Neural crest cell (in vitro differentiated cells): ENCODE measurements at places on chromosomes 5 and 9.

DNA sequence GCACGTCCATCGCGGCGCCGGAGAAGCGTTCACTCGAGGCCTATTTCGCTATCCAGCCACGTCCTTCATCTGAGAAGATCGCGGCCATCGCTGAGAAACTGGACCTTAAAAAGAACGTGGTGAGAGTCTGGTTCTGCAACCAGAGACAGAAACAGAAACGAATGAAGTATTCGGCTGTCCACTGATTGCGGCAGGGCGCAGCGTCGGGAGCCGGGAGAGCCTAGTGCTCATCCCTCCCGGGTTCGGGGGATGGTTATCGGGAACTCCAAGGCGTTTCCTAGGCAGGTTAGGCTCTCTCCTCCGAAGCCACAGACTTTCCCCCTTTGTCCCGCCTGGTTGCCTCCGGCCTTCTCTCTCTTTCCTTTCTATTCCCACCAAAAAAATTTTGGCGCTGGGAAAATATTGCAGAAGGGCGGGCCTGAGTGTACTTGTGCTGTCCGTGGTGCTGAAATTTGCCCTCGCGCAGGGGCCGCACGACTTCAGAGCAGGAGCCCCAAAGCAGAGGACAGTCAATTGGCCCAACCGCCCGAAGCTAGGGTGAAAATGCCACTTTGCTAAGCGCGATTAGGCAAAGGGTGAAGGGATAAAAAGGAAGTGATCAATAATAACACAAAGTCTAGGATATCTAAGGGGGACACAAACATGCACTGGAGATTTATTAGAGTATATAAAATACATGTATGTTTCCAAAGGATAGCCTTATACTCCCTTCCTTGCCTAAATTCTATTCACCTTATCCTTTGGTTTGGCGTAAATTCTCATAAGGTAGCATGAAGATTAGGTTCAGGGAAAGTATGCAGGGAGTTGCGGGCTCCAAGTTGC, 1.8 kb downstream of the POU4F3 start:
- peak; percentile 78 for DNase-seq

GRCh38 chr9:109953813-109954497, 174.0 kb downstream of the PALM2AKAP2 start:
- DNase-seq, result no peak

DNA sequence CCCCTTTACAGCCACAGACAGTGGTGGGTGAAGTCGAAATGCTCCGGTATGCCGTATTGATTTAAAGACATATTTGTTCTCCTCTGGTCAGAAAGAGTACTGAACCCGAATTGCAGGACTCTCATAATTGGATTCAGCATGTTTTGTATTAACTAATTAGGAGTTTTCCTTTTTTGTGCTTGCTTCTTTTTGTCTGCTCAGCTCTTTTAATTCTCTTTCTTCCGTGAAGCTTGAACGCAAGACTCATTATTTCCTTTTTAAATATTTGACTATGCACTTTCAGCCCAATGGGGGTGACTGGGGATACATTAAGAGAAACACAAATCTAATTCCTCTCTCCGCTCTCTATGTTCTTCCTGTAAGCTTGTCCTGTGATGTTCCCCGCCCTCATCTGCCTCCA, 246.6 kb upstream of the IRX2 start:
- no peak for DNase-seq

DNA sequence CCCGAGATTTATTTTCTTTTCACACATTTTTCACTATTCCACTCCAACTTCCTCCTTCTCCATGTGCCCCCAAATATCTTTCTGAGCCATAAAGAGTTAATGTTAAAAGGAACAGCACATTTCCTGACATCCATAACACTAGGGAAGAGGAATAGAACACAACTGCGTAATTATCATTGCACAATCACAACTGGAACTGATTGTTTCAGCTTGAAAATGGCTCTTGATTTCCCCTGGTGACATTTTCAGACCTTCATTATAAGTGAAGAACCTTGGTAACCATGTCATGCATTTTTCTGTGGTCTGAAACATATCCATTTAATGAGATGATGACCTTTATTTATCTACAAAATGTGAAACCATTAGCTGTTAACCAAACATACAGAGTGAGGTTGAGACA, 82.4 kb downstream of the PCSK1 start:
- no peak for DNase-seq

GRCh38 chr5:138258704-138259292, 15.6 kb downstream of the GFRA3 start:
- DNase-seq, result no peak

DNA sequence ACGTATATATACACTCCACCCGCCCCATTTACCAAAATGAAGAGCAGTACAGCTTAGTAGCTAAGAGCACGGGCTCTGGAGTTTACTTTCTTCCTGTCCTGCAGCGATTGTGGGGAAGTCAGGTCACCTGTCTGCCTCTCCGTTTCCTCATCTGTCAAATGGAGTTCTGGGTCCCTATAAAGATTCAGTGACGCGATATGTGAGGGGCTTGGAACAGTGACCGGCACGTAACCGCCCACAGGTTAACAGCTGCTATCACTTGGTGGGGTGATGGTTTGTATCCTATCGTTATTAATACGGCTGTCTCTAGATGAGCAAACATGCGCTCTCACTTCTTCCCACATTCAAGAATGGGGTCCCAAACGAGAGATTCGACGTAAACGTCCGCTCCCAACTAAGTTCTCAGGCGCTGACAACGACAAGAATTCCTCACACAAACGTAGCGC, 426 bp downstream of the FAM114A2 start:
- no peak for DNase-seq

- DNase-seq, result no peak
Measured at GRCh38 chr9:130766021-130766926, 68.8 kb upstream of the ABL1 start.

GRCh38 chr5:1666812-1667588, 132.6 kb downstream of the MRPL36 start:
- DNase-seq, result peak; percentile 95

GRCh38 chr5:44499381-44499780, 110.2 kb upstream of the FGF10 start:
- DNase-seq, result no peak

GRCh38 chr5:56314529-56314928, 81.4 kb upstream of the ANKRD55 start:
- DNase-seq, result no peak

DNA sequence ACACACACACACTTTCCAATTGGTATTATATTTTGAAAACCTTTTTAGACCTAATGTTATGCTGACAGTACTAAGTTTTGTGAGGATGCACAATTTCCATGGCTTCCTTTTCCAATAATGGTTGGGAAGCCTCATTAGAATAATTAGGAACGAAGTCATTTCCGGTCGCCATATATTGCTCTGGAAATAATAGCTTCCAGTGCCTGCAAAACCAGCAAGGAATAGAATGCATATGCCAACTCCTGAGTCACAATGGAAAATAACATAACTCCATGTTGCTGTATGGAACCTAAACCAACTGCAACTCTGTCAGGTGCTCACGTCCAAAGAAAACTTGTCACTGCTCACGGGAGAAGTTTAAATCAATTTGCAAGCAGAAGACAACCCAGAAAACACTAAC, 222.0 kb downstream of the EBF1 start:
- no peak for DNase-seq

GRCh38 chr9:93231121-93231694, 47.3 kb downstream of the WNK2 start:
- DNase-seq, result no peak

DNA sequence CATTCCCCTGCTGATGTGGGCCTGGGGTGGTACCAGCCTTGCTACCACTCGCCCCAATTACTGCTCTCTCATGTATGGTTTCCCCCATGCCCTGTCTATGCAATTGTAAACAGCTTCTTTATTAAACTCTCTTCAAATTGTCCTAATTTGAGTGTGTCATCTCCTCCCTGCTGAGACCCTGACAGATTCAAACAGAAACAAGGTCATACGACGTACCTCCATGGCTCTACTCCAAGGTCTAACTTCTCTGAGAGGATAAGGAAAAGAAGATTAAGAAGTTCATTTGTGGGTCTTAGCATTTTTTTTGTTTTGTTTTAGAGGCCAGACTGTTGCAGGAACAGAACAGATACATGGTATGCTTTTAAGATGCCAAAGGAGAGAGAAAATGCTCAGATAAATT, 38.0 kb downstream of the ABITRAM start:
- no peak for DNase-seq

DNA sequence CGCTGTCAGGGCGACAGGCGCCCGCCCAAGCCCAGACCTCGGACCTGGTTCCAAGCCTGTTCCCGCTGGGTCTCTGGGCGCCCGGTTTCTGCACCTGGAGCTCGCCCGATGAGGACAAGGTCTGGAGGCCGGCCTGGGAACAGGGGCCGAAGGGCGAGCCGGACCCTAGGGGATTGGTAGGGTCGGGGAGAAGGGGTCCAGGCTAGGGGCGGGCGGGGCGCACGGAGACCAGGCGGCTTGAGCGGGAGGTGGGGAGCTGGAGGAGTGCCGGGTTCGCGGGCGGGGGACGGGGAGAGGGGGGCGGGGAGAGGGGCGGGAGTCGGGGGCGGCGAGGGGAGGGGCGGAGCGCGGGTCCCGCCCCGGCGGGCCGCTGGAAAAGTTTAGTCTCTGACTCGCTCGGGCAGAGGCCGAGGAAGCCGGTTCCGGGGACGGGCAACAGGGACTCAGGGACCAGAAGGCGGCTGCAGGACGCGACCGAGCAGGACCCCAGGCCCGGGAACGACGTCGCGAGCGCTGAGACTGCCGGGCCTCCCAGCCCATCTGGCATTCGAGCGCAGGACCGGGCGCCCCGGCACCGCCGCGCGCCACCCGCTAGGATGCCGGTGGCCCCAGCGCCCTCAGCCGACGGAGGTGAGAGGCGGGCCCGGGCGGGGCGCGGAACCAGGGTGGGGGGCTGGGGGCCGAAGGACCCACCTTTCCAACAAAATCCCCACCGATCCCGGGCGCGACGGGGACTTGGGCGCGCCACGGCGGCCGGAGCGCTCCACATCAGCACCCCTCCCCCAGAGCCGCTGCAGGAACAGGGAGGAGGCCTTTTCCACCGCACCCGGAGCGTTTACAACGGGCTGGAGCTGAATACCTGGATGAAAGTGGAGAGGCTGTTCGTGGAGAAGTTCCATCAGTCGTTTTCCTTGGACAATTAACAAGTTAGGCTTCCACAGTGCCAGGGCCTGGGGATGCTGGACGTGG, at the start of gene S1PR3:
TSS of gene S1PR3 (plus strand) at position 403 of the 969 bp plus-strand sequence. CDS start 9,733 bp downstream, outside the sequence.
- peak; percentile 51 for DNase-seq

DNA sequence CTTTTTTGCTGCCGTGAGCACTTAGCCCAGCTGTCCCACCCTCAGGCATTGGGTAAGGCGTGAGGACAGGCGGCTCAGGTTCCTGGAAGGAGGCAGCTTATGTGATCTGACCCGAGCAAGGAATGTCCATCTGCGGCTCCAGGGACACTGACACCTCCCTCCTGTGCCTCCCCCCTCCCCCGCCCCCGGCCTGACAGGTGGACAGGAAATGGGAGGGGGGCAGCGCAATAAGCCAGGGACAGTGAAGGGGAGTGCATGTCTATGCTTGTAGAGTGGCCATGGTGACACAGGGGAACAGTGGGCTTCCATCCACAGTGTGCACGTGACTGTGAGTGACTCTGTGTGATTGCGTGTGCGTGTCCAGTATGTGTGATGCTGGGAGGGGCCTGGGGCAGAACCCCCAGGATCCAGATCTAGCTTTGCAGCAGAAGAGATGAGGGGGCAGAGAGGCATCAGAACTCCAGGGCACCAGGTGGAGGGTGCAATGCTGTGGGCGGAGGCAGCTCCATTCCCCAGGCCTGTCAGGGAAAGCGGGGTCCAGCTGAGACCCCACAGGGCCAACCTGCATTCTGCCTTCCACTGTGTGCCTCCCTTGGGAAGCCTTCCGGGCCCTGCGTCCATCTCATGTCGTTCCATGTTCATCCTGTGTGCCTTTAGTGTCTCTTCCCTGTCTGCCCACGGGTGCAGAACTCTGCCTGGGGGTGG, 30.5 kb downstream of the CNTFR start:
- DNase-seq, result no peak

- no peak for DNase-seq
Measured at GRCh38 chr5:98917433-98917832, 11.4 kb downstream of the CHD1 start.

DNA sequence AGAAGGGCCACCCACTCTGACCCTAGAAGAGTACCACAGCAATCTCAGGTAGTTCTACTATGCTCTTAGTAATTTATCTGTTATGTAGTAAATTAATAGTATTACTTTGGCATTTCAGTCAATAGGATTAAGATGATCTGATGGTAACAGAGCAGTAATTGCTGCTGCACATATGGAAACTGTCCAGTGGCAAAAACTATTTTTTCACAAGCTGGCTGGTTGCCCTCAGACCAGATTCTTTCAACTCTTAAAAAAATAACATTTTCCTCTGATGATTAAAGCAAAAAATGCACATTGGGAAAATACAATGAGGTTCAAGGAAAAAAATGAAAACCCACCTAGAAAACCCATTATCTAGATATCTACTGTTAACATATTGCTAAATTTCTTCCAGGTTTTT, 19.7 kb downstream of the GLRA1 start:
- DNase-seq, result no peak

DNA sequence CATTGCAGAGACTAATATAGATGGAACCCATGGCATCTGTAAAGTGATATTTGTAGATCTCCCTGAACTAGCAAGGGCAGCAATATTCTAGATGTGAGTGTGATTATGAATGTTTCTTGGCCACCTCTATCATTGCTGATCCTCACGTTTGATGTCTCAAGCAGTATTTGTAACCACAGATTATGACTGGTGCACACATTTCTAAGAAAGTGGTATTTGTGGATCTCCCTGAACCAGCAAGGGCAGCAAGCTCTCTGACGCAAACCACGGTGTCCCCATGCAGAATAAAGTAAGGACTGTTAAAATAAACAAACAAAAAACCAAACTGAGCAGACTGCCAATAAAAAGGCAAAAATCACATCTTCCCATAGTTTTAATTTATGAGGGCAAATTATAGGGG, 301.3 kb downstream of the CSNK1G3 start:
- DNase-seq, result no peak

- DNase-seq, result no peak
Measured at GRCh38 chr5:28408186-28408585, 1369.8 kb upstream of the CDH9 start.

DNA sequence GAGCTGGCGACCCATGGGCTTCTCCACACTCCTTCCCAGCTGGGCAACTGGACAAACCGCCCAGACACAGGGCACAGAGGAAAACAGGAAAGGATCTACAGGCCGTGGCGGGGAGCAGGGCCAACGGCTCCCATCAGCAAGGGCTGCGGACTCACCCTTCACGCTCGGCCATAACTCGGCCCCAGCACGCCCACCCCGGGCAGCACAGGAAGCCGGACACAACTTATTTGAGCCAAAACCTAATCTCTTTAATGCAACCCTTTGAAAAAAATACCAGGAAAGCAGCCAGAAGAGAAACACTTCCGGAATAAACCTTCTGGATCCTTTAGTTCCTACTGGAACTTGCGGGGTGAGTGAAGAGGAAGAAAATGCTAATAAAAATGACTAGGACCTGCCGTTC, 59.9 kb downstream of the VAV2 start:
- no peak for DNase-seq

- no peak for DNase-seq
Measured at GRCh38 chr5:2251298-2251697, 368.6 kb upstream of the IRX4 start.

- DNase-seq, result no peak
Measured at GRCh38 chr9:97480174-97480573, 21.3 kb upstream of the TMOD1 start.

- DNase-seq, result no peak
Measured at GRCh38 chr5:53090229-53090628, 19.3 kb downstream of the MOCS2 start.
